Hematopoietic multipotent progenitor cell treated with erythropoietin and hydrocortisone succinate and interleukin-3 and kit ligand, for 15 days (in vitro differentiated cells): ENCODE measurements at places on chromosomes 12 and 14.

DNA sequence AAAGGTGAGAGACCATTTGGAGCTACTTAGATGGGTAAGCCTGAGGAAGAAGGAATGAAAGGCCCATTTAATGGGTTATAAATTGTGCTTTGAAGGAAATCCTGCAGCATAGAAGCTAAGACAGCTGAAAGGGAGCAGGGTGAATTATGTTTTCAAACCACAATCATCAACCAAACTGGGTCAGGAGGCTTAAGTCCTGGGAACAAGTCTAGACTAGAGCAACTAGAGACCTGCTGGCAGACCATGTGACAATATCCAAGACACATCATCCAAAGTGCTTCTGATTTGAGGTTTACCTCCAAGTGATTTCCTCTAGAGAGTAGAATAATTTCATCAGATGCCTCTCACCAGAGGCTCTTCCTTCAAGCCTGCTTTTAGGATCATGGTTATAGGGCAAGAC is 53.7 kb downstream of the MAP3K9 start:
- no peak for DNase-seq

GRCh38 chr12:83245156-83245555 is 558.5 kb downstream of the TMTC2 start:
- no peak for DNase-seq

DNA sequence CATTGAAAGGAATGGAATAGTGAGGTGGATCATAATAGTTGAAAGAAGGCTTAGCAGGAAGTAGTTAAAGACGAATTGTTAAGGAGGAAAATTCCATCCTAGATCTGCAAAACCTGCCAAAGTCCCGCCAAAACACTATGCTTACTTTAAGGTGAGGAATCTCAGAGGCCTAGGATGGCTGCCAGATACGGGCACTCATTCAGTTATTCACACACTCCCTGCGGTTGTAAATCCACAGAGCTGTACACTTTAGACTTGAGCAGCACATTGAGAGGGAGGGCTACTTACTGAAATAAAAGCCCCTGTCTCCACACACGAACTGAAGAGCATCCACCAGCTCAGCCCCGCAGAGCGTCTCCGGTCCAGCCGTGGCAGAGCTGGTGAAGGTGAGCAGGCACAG is 5.0 kb downstream of the IGF1 start:
- DNase-seq = no peak

GRCh38 chr14:59419303-59419702 is 45.9 kb downstream of the GPR135 start:
- DNase-seq = no peak

DNA sequence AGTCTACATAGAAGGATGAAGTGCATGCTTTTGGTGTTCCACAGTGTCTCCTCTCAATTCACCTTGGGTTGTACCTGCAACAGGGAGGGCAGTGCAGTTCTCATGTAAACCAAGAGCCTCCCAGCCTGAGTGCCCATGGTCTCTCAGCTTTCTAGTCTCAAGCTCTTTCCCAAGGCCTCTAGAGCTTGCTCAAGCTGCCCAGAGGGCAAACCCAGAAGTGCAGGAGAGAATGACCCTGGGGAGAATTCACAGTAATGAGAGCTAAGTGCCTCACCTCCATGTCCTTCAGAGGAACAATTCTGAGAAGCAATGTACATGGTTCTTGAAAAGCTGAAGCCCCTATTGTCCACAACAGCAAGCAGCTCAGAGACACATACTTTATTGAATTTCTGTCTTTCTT is 180.5 kb downstream of the BCAT1 start:
- DNase-seq = no peak

DNA sequence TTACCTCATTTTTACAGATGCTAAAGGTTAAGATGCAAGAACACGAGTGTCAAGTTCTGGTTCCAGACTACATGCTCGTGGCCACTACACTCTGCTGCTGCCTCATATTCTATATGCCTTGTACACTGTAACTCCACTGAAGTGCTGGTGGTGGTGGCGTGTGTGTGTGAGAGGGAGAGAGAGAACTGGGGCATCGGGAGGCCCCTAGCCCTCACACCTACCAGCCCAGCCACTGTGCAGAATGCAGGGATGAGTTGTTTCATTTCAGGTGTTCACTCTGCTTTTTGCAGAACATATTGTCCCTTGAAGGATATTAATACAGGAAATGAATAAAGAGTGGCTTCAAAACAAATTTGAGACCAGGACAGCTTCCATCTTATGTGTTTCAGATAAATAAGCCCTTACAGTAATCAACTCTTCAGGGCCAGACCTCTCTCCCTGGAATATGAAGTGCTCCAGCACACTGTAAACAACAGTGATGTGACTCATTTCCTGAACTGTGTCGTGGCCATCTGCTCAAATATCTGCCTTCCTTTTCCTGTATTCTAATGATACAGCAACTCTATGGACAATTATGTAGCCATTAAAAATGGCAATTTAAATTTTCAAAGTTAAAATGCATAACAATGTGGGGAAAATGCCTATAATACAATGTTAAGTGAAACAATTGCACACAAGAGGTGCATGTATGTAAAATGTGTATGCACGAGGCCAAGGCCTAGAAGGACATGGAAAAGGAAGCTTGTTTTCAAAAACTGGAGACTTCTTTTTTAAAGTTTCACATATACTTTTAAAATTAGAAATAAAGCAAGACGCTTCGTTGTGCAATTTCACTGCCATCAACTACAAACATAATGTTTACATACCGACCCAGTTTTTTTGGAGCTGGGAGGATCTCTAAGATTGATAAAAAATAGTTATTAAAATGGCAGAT is 215.4 kb downstream of the PELI2 start:
- no peak for DNase-seq

GRCh38 chr14:23346693-23347405 is 5.8 kb downstream of the SLC22A17 start:
- no peak for DNase-seq

- DNase-seq = no peak
These were observed 74.0 kb upstream of the PELI2 start for GRCh38 chr14:56044196-56044595.

DNA sequence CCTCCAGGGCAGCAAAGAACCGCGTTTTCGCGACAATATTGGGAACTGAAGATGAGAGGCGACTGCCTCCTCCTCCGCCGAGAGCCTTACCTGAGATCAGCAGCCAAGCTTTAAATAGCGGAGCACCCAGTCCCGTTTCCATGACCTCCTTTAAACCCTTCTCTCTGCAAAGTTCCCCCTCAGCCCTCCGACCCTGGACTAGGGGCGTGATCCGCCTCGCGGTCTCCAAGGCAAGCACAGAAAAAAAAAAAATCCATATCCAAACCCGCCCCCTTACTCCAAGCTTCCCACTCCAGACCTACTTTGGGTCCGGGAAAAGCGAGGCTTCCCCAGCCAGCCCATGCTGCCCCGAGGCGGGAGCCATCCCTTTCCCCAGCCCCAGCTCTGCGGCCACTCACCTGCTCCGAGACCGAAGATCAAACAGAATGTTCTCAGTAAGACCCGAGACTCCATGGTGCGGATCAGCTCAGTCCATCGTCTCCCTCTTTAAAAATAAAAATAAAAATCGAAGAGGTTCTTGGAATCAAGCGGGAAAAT is 630 bp downstream of the NELL2 start:
- no peak for DNase-seq

GRCh38 chr12:20627001-20627588 is 68.0 kb upstream of the SLCO1C1 start:
- no peak for DNase-seq
